LoVo (cell line): ENCODE measurements at places on chromosomes 7 and 10.

DNA sequence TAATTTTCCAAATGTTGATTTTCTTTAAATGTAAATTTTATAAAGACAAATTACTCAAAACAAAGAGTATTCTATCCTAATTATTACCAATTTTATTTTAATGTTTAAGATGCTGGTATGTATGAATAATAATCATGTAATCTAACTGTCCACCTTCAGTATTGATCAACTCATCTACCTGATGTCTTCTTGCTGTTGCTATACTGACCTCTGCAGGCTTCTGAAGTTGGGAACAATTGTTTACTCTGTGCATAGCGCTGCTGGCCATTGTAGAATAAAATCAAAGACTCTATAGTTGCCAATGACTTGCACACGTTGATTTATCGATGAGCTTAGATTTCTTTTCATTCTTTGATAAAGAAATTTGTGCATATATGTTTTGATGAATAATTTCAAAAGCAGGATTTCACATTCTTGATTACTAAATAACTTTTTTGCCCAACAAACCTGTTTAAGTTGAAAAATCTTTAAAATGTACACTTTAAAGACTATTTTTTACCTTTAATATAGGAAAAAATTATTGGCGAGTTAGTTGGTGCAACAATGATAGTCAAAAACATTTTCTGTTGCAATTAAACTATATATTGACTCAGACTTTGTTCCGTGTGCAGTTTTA lies 282.3 kb downstream of the TFEC start:
- peak; percentile 40 for DNase-seq

DNA sequence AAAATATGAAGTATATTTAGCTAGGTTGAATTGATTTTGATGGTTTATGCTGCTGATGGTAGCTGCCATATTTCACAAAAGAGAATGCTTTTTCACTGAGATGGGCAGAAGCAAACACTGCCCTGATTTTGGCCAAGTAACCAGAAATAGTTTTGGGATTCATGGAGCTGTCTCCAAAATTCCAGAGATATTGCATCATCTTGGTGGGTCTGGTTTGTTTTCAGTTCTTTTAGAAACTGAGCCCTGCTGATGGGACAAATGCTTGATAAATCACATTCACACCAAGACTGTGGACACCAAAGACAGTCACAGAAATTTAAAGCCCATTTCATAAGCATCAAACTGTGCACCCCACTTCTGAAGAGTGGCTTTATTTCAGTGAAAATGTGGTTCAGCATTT lies 140.5 kb downstream of the BICC1 start:
- no peak for DNase-seq

- no peak for DNase-seq
Observed at GRCh38 chr10:11207560-11207844, 189.8 kb downstream of the CELF2 start.

DNA sequence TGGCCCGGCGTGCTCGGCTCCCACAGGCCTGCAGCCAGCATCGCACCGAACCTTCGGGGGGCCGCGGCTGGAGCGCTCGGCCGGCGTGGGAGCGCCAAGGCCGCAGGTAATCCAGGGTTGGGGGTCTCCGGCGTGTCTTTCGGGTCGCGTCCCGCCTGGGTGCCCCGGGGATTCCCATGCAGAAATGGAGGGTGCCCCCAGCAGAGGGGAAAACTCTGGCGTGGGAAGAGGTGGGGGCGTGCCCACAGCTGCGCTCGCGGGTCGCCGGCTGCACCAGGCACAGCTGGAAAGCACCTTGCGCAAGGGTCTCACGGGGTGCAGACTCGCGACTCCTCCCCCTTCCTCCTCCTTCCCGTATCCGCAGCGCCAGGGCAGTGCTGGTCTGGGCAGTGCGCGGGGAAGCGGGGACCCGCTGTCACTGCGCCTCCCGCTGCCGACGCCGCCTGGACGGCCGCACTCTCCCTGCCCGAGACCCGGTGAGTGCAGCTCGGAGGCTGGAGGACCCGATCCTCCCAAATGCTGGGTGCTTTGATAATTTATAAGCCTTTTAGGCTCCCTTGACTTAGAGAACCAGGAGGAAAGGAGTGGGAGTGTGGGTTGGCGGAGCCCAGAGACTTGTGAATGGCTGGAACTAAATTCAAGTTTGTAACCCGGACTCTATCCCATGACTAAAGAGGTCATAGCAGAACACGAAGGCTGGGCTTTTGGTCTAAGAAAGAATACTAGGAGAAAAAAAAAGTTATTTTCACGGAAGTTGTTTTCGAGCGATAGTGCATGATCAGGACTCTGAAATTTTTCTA lies 489 bp downstream of the MAP3K8 start:
- DNase-seq: peak; percentile 81

DNA sequence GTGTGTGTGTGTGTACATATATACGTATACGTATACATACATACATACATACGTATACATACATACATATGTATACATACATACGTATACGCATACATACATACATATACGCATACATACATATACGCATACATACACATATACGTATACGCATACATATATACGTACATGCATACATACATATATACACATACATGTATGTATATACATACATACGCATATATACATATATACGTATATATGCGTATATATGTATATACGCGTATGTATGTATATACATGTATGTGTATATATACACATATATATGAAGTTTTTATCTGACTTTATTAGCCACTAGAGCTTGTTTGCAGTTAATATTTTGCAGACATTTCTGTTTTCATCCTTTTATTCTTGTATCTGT lies 63.3 kb downstream of the TBC1D12 start:
- DNase-seq: no peak

- peak; percentile 81 for DNase-seq
Observed at GRCh38 chr7:80542398-80542797, 30.5 kb upstream of the GNAT3 start.

- DNase-seq: no peak
Observed at GRCh38 chr10:13990946-13991345, 339.8 kb downstream of the FRMD4A start.

DNA sequence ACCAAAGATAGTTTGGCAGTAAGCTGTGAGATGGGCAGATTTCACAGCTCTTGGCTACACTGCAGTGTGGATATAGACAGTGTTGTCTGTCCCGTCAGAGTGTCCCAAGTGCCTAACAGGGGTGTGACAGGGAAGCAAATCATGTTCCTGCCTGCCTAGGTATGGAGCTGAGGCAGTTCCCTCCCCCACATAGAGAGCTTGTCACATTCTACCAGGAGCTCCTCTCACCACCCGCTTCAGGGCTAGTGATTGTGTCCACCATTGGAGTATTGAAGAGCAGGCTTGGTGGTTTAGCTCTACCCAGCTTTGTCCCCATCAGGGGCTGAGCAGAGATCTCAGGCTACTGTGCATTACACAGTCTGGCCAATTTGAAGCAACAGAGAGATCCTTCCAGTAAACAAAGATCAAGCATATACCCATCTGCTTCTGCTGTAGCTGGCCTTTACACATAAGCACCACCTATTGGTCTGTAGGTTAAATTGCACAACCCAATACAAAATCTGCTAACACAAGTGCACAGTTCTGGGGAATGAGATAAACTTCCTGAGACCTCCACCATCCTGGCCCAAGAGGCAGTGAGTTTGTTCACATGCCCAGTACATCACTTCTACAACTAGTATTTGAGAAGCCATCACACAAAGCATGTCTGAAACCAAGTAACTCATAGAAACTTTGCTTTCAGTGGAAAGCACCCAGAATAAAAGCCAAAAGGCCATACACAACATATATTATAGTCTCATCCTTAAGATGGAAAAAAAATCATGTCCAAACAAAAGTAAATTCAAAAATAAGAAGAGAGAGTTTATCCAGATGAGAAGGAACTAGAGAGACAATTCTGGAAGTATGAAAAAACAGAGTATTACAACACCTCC lies 67.3 kb downstream of the GLCCI1 start:
- DNase-seq: peak; percentile 37

GRCh38 chr10:88996927-88997326 lies 6.3 kb downstream of the FAS start:
- no peak for DNase-seq

DNA sequence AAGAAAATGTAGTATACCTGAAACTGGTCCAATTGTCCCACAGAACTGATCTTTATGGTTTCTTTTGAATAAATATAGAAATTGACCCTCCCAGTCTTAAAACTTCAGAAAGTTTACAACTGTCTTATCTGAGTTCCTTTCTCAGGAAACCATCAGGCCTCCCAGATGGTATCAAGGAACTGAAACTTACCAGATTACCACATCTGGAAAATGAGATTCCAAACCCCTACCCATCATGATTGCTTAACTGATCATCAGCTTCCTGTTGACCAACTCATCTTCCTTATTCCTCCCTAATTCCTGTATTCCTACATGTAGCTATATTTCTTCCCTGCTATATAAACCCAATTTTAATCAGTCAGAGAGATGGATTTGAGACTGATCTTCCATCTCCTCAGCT lies 5.5 kb downstream of the VWDE start:
- no peak for DNase-seq

DNA sequence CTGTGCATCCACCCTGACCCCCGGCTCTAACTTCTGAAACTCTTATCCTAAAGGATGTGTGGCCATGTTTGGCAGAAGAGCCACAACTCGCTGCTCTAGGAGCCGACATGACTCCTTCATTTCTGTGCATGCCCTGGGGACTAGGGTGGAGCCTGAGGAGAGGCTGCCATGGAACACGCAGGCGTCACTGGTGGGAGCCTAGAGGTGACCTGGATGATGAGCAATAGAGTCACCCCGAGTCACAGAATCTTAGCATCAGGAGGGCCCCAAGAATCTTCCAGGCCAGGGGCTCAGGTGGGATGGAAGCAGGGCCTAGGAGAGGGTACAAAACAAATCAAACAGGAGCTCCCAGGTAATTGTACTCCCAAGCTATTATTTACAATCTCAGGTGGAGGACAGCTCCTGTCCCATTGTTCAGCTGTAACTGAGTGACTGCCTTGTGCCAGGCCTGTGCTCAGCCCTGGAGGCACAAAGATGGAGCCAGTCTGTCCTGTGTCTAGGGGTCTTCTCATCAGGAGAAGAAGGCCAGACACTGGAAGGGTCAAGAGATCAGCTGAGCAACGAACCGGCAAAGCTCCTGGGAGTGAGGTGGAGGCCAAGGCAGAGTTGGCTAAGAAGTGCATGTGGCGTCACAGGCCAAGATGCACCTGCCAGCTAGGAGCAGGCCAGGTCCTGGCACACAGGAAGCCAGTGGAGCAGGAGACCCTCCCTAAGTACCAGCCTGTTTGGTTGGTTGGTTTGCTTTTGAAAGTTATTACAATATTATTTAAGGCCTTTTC lies 5.8 kb upstream of the ZNF22 start:
- DNase-seq: no peak

- DNase-seq: no peak
Observed at GRCh38 chr10:78712147-78712546, 356.6 kb upstream of the ZMIZ1 start.

DNA sequence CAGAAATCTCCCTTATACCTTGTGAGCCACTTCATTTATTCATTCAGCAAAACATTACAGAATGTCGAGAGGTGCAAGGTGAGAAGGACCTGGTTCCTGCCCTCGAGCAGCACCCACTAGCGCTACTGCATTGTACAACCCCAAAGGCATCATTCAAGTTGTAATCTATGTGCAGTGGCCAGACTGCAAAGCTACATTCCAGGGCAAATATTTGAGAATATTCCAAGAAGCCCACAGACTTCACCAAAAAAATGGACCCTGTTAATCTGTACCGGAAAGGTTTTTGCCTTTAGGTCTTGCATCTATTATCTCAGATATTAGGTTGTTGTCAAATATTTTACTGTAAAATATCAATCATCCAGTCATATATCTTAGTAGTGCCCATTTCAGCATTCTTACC lies 295.4 kb upstream of the FZD1 start:
- no peak for DNase-seq

GRCh38 chr10:70982443-70982842 lies 94.1 kb upstream of the PCBD1 start:
- no peak for DNase-seq

DNA sequence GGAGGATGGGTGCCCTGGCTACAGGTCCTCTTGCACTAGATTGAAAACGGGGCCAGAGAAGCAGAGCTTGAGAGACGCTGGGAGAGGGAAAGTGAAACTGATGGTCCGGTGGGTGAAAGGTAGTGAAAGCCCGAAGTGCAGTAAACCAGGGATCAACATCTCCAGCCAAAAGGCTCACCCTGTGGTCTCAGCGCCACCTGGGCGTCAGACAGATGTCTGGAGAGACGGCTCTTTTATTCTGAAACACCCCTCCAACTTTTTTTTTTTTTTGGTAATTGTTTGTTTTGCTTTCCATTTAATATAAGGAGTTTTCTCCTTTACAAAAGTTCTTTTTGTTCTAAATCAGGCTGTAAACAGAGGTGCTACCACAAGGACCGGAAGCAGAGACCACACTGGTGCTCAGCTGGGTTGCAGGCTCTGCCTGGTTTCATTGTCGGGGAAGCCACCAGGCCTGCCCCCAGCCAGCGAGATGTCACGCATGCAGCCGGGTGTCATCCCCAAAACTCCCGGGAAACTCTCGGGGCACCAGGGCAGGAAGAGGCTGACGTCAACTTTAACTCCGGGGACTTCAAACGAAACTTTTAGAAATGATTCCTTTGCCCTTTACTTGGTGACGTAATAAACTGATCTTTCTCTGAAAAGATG lies 11.2 kb downstream of the IL2RA start:
- peak; percentile 67 for DNase-seq

DNA sequence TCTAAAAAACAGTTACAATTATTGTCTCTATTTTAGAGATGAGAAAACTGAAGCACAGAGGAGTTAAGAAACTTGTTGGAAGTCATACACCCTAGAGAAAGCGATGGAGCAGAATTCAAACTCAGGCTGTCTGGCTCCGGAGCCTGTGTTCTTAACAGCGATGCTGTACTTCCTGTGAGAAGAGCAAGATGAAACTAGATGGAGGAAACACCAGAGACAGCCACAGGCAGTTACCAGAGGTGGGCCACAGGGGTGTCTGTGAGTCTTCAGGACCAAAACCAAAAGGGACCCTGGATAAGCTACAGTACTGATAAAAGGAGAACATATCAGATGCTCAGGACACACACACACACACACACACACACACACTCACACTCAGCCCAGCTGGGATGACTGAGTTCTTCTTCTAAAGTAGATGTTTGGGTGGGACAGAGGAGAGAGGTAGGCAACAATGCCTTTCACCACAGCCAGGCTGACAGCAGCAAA lies 289.2 kb downstream of the FZD1 start:
- DNase-seq: no peak

DNA sequence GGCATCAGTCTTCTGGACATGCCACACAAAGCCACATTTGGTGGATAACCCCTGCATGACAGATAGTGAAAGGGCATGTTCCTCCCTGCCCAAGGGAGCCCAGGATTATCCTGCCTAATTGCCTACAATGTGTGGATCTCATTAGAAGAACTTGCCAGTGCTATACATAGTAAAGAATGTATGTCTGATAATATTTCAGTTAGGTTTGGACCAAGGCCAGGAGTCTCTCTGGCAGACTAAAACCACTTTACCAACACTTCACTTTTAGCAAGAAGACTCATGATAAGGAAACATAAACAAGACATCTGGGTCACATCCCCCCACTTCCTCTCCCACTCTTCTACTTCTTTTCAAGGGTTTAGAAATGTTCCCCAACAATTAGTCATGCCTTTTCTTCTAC lies 196.7 kb downstream of the MTERF1 start:
- no peak for DNase-seq
